NCI-H748 treated with DMSO at 0.1 percent for 48 hours (cell line): ENCODE measurements at places on chromosomes 1 and 21.
A peak's percentile ranks its signal among the peaks of the same experiment; 100 is the strongest.

GRCh38 chr1:160410406-160411005, 10.1 kb downstream of the VANGL2 start:
- DNase-seq, result peak; percentile 27

DNA sequence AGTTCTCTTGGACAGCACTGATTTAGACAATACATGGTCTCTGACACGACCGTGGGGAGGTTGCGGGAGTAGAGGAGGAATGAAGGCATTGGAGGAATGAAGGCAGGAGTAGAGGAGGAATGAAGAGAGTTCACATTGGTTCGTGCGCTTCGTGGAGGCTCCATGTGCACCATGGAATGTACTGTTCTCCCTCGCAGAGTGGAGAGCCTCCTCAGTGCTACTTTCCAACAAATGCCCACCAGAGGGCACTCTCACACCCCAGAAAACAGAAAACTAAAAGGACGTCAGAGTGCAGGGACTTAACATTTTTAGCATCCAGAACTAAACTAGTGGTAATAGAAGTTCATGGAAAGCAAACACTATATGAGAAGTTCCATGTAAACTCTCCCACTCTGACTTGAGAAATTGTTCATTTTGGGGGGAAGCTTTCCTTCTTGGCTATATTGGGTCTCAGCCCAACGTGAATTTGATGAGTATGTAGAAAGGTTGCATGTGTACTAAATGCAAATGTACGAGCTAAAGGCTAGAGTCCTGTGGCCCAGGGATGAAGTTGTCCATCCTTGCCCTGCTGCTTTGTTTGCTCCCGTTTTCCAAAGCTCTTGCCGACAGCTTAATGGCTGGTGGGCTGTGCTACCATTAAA, 211.6 kb downstream of the LMX1A start:
- DNase-seq, result peak; percentile 59

- no peak for DNase-seq
These were observed 104.9 kb downstream of the PLPPR4 start for GRCh38 chr1:99369154-99369553.

- DNase-seq, result no peak
These were observed 41.6 kb downstream of the ABL2 start for GRCh38 chr1:179187735-179188471.

- DNase-seq, result no peak
These were observed 5.0 kb downstream of the JMJD4 start for GRCh38 chr1:227729881-227730629.

GRCh38 chr1:175313672-175314225, 121.2 kb upstream of the KIAA0040 start:
- DNase-seq, result no peak

GRCh38 chr1:86703696-86704457, 499 bp upstream of the SH3GLB1 start:
- peak; percentile 74 for DNase-seq

GRCh38 chr1:59506952-59507351, 210.1 kb downstream of the FGGY start:
- no peak for DNase-seq

DNA sequence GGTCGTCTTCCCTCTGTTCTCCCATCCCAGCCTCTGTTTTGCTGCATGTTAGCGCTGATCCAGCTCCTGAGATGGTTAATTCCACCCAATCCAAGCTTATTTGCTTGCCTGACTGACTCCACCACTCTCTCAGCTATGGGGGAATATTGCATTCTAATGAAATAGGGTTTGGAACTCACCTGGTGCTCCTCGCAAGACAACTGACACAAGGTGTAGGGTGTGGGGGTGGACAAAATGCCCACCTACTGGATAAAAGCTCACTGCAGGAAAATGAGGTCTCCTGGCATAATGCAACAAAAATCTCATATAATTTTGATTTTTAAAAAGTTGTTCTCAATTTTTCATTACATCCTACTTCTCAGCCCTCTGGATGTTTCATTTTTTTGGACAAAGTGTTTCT, 259.0 kb downstream of the ZNF648 start:
- no peak for DNase-seq

DNA sequence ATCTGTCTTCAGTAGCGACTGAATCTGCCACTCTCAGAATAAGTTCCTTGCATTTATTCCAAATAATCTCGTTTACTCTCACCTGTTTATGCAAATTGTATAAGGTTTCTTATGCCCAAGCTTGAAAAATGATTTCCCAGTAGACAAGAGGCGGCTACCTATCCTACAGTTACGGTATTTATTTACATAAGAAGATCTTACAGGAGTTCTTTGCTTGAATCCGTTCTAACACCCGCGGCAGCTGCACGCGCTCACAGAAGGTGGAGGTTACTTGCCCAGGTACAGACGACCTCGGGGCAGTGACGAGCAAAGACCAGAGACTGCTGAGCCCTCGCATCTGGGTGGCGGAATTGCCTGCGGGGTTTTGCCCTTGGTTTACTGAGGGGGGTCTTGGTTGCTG, 79.9 kb downstream of the SKI start:
- no peak for DNase-seq

DNA sequence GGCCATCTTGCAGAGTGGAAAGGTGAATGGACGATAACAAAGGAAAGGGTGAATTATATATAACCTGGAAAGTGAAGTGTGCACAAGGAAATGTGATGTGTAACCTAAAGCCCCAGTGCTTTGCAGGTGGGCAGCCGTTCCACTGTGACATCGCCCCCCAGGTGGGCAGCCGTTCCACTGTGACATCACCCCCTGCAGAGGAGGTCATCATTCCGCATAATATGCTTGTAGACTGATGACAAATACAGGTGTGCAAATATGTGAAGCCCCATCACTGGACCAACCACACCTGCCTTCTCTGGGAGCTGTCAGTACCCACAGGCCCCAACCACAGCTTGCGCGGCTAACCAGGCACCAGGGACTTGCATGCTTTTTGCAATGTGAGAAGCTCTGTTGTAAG, 4.7 kb upstream of the ZNF496 start:
- peak; percentile 47 for DNase-seq

- DNase-seq, result no peak
These were observed 8.4 kb upstream of the PEX19 start for GRCh38 chr1:160293020-160293968.

- DNase-seq, result no peak
These were observed 54.2 kb upstream of the NFIA start for GRCh38 chr1:61028136-61028535.

DNA sequence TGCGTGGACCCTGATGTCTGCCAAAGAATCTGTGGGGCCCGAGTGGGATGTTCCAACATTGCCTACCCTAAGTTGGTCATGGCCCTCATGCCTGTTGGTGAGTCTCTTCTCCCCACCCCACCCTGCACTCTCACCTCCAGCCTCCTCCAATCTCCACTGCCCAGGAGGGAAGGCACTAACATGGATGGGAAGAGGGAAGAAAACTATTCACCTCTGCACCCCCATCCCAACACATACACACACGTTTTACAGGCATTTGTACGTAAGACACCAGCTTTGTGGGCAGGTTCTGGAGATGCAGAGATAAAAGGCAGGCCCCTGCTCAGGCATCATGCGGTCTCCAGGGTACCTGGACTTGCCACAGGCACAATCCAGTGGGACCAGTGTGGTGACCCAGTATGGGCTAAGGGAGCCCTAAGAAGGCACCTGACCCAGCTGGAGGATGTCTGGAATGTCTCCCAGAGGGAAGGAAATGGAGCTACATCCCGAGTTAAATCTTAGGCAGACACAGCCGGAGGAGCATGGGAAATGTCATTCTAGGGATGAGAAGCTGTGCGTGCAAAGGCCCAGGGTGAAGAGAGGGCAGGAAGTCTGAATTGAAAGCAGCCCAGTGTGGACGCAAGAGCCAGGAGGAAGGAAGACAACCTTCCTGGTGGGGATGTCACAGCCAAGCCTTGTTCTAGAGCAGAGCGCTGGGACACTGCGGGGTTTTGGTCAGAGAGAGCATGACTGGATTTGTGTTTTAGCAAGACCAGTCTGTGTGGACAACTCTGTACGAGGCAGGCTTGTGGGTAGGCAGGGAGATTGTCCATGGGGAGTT, 11.4 kb downstream of the SLC5A9 start:
- DNase-seq, result no peak

DNA sequence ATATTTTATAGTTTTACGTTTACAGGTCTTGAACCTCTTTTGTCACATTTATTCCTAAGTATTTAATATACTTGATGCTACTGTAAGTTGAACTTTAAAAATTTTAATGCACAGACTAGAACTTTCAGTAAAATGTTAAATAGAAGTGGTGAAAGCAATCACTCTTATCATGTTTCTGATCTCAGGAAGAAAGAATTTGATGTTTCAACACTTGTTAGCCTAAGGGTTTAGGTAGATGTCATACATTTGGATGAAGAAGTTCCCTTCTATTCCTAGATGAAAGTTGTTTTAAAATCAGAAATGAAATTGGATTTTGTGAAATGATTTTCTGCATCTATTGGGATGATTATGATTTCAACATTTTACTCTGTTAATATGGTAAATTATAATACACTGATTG, 63.6 kb upstream of the TTLL7 start:
- no peak for DNase-seq

GRCh38 chr21:34889676-34890469, 159.2 kb downstream of the RUNX1 start:
- DNase-seq, result peak; percentile 34

DNA sequence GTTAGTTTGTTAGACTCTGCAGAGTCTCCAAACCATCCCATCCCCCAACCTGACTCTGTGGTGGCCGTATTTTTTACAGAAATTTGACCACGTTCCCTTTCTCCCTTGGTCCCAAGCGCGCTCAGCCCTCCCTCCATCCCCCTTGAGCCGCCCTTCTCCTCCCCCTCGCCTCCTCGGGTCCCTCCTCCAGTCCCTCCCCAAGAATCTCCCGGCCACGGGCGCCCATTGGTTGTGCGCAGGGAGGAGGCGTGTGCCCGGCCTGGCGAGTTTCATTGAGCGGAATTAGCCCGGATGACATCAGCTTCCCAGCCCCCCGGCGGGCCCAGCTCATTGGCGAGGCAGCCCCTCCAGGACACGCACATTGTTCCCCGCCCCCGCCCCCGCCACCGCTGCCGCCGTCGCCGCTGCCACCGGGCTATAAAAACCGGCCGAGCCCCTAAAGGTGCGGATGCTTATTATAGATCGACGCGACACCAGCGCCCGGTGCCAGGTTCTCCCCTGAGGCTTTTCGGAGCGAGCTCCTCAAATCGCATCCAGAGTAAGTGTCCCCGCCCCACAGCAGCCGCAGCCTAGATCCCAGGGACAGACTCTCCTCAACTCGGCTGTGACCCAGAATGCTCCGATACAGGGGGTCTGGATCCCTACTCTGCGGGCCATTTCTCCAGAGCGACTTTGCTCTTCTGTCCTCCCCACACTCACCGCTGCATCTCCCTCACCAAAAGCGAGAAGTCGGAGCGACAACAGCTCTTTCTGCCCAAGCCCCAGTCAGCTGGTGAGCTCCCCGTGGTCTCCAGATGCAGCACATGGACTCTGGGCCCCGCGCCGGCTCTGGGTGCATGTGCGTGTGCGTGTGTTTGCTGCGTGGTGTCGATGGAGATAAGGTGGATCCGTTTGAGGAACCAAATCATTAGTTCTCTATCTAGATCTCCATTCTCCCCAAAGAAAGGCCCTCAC, at the start of gene OLIG2:
OLIG2 (plus strand) TSS at position 447 of the 954 bp plus-strand sequence. CDS start 928 bp downstream, outside the sequence.
- DNase-seq, result peak; percentile 68

- no peak for DNase-seq
These were observed 121.8 kb upstream of the SPAG17 start for GRCh38 chr1:118306851-118307250.

DNA sequence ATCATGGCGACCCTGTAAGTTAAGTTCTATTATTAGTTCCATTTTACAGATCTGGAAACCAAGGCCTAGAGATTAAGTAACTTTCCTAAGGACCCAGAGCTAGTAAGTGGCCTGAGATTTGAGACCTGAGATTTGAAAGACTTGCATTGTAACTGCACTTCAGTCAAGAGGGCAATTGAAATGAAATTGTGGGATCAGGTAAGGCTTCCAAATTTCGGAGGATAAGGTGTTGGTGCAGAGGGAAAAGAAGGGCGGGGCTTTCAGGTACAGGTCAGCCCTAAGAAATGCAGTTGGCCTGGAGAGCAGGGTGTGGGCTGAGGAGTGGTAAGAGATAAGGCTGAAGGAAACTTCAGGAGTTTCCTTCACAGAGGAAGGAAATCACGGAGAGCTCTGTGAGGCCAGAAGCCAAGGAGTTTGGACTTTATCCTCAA, 51.1 kb downstream of the SLC16A1 start:
- no peak for DNase-seq

GRCh38 chr1:115170377-115170776, 81.1 kb upstream of the TSPAN2 start:
- DNase-seq, result no peak

DNA sequence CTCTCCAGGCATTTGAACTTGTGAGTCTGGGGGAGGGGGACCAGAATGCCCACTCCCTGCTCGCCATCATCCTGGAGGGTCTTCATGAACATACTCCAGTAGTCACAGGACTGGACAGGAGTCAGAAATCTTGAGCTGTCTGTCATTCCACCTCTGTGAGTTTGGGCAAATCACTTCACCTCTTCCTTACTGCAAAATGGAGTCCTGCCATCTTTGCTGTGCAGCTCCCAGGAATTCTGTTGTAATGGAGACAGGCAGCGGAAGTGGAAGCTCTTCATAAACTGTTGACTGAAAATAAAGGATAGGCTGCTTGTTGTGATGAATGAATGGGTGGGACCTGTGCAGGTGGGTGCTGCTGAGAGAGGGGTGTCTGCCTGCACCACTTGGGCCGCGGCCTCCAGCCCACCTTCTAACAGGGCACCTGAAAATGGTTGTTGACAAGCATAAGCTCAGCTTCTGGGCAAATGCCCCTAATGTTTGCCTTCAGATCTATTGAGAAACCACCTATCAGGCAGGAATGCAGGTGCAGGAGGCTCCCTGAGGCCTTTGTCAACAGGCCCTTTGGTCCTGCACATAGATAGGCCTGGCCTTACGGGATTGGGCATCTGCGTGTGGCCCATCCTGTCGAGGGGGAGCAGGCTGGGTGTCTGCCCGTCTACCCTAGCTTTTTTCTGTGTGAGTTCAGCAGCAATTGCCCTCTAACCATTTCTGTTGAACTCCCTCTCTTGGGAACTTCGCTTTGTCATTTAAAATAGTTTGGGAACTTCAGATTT, 321.0 kb downstream of the RPS6KC1 start:
- peak; percentile 11 for DNase-seq

DNA sequence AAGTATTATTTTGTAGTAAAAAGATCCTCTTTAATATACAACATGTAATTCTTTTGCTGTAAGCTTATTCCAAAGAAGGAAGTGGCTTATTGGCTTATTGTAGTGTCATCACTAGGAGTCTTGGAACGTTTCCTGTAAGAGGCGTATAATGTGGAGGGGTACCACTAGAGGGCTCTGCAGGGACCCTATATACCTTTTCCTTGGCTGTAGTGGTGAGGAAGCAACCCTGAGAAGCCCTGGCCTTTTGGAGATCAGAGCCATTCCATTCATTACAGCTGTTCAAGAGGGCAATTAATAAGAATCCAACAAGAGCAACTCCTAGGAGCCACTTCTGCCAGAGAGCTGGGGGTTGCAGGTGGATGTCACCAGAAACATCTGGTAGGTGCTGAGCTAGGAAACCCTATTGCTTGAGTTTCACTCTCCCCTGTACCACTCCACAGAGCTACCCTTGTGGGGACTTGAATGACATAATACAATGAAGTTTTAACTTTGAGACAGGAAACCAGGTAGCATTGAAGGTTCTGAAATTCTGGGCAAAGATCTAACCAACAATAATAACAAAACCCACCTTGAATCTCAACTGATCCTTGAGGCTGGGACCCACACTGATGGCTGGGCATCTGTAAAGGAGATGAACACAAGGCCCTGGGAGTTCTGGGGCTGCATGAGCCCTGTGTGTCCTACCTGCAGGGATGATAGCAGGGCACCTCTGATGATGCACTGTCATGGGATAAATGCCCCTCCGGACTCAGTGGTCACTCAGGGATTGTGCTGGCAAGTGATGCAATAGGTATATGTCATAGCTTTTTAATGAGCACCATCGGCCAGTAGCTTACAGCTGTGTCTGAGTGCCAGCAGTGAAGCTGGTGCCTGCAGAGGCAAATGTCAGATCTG, 160.2 kb upstream of the COA6 start:
- DNase-seq, result peak; percentile 33
